ENCODE measurements at places on chromosomes 12 and 14.

- peak; percentile 58 for DNase-seq
Measured at GRCh38 chr12:110317911-110318310, 36.9 kb downstream of the ATP2A2 start.

DNA sequence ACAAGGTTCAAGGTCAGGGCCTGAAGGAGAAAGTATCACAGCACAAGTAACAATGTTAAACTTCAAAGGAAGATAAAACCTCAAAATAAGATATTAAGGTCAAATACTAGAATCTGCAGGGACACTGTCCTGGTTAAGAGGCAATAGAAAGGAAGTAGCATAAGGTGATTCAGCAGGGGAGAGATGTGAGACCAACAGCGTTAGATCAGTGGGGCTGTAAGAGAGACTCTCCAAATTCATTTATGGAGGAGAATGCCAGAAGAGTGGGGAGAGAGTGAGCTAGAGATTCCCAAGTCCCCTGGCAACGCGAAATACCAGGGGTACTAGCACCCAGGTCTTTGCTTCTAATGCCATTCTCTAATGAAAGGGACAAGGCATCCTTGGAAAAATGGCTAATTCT, 610.9 kb downstream of the DIO2 start:
- no peak for DNase-seq

- no peak for DNase-seq
Measured at GRCh38 chr12:68138480-68138879, 21.1 kb downstream of the IFNG start.

DNA sequence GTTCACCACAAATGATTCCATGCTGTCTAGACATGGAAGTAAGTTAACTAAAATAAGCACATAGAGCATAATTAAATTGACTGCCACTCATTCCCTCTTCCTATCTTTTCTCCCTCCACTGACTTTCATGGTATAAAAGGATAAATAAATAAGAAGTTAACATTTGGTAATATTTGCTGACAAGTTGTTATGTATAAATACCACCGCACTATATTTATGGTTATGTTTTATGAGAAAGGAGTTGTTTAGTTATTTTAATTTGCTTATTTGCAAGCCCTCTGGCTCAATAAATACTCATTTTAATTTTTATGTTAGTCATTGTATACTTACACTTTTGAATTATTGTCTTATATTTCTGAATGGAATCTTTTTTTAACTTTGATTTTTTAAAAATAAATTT, 113.5 kb downstream of the MIPOL1 start:
- no peak for DNase-seq

- DNase-seq = peak; percentile 62
Measured at GRCh38 chr14:55389330-55389729, 22.3 kb downstream of the ATG14 start.

DNA sequence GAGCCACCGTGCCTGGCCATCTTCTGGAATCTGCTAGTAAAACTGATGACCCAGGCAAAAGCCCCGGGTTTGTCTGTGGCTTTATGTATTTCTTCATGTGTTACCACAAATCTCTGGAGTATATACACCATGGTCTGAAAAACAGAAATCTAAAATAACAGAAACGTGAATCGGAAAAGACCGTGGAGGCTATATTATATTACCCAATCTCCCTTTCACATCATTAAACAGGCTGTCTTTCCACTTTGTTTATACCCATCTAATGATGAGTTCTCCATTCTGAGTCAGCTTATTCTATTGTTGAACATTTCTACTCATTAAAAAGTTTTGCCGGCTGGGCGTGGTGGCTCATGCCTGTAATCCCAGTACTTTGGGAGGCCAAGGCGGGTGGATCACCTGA, 9.5 kb upstream of the AJUBA start:
- no peak for DNase-seq

DNA sequence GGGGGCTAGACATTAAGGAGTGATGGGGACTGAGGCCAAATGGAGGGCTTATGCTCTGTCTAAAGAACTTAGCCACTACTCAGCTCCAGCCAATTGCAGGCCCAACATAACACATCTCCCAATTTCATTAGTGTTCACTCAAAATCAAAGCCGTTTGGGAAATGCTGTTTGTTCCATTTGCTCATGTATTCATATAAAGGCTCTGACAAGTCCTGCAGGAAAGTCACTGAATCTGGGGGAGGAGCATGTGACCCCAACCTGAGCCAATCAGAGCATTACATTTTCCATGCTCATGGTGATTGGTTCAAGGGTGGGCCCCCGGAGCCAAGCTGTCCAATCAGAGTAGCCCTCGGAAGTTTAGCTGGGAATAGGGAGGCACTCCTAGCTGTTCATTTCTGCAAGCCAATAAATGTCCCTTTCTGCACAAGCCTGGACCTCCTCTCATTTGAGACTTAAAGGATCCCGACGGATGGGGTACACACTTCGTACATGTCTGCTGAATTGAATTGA, 20.9 kb downstream of the SDSL start:
- no peak for DNase-seq

GRCh38 chr14:56561606-56562005, 18.0 kb upstream of the TMEM260 start:
- DNase-seq = peak; percentile 31

GRCh38 chr12:12951504-12951903, 466 bp downstream of the GPRC5D start:
- DNase-seq = no peak

GRCh38 chr14:66254038-66254437, 232.1 kb upstream of the CCDC196 start:
- DNase-seq = no peak

DNA sequence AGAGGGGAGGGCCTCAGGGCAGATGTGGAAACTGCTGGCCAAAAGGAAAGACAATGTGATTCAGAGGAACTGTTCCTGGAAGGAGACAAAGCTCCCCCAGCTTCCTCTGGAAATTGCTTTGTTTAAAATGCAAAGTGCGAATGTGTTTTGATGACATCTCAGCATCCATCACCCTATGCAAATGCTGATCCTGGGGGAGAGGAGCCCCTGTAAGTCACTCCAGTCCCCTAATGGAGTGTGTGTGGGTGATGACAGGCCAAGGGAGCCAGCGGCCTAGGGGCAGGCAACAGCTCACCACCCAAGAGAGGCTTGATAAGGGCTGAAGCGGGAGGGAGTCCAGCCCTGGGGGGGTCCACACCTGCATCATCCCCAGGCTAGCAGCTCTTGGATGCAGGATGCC, 134.2 kb downstream of the ESRRB start:
- no peak for DNase-seq
